ENCODE measurements at places on chromosomes 1 and 21.

DNA sequence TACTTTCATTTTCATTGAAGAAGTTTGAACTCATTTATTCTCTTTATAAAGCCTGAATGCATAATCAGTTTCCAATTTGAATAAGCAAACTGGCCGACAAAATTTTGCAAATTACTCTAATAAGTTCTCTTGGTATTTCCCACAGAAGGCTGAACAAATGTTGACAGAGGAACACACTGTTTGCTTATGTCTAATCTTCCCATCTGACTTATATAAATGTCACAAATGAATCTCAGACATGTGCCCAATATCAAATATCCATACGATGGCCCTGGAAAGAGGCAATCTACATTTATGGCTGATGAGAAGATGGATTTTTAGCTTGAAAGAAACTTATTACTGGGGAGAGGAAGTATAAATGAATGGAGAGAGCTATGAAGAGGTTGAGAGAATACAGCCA, 380.6 kb upstream of the ZRANB2 start:
- no peaks in the 10 kb centered on the region for H3K27me3 ChIP-seq
- H3K4me1 ChIP-seq: no peaks in the 10 kb centered on the region
- H3K27ac ChIP-seq: no peak overlapping the region
- no peak overlapping the region for H3K4me3 ChIP-seq
- H3K36me3 ChIP-seq: no peaks in the 10 kb centered on the region

DNA sequence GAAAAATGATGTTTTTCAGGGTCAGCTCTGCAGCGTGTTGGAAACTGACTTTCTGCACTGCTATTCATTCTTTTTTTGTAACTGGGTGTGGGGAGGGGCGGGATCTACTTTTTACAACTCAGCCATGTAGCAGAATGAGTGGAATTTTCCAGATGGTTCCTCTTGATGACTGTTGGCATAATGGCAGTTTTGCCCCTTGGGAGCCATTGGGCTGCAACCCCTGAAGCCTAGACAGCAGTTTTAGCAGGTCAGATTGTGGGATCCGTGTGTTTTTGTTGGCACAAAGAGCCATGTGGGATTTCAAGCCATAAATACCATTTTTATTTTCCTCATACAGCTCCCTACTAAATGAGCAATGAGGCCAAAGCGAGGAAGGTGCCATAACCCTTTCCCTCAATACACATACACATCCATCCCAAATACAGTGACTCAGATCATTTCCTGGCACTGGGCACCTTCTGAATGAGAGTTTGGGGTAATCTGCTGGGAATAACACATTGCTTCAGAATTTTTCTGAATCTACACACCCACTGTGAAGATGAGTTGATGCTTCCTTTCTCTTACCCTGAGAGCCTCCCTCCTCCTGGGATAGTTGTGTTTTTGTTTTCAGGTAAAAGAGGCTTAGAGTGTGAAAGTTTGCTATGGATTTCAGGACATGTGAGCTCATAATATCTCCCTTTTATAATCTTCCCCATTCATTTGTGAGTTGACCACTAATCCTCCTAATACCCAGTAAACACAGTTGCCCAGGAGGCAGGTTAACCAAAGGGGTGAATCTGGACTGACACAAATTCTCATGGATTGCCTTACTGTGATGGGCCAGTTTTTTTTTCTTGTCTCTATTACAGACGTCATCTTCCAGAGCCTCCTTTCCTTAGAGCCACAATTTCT, 13.1 kb downstream of the S100A10 start:
- no peak overlapping the region for H3K27ac ChIP-seq
- no peak for DNase-seq
- H3K4me1 ChIP-seq: peaks cover 23% of the 10 kb centered on the region
- no peak overlapping the region for H3K4me3 ChIP-seq

DNA sequence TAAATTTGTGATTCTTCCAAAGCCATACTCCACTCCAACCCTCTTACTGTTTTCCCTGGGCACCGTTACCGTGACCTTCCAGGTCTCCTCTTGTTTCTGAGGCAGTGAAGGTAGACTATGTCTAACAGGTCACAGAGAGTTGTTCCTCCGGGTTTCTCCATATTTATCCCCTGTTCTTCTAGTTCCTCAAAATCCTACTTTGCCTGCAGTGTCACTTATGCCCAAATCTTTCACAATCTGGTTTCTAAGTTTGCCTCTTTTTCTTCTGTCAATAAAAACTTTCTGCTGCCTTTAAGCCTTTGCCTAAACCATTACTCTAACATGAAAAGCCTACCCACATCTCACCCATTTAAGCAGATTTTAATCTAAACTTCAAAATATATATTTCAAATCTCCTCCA, 87.7 kb downstream of the C4BPA start:
- H3K4me3 ChIP-seq: no peak overlapping the region

DNA sequence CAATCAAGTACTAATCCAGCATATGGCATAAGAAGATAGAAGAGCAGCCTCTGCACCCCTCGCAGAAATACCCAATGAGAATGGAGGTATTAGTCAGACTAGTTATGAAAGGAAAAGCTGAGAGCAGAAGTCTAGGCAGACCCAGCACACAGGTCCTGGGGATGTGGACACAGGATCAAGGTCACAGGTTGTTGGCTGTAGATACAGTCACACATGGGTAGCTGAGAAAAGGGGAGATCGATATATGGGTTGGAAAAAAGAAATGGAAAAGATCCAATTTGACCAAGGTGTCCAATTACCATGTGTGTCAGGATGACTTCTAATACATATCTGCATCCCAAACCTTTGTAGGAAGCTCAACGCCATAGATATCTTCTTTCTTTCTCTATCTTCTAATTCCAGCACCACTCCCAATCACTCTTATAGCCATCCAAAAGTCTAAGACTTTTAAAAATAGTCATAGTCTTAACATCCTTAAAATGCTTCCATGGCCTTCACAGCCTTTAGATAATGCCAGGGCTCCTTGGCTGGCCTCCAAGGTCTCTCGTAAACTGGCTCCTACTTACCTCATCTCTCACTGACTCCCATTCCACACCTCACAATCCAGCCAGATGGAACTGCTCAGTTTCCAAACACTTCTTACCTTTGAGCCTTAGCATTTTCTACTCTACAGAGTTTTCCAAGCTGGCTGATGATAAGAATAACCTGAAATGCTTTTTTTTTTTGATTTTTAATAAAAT, 8.3 kb upstream of the ZC3H11B start:
- no peaks in the 10 kb centered on the region for H3K27me3 ChIP-seq
- no peak for DNase-seq
- H3K27ac ChIP-seq: no peak overlapping the region

DNA sequence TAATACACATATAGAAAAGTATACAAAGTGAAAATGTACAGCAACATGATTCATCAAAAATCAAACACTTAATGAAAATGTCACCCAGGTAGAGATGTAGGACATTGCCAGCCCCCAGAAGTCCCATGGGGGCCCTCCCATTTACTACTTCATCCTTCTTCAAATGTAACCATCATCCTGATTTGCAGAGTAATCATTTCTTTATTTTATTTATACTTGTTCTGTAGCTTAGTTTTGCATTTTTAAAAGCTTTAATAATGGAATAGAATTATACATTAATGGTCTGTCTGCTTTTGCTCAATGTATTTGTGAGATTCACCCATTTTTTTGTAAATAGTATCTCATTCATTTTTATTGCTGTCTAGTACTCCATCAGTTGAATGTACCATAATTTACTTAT, 96.8 kb upstream of the CD55 start:
- H3K36me3 ChIP-seq: no peaks in the 10 kb centered on the region
- H3K27ac ChIP-seq: no peak overlapping the region
- H3K27me3 ChIP-seq: no peaks in the 10 kb centered on the region
- H3K4me3 ChIP-seq: no peak overlapping the region
- DNase-seq: no peak

DNA sequence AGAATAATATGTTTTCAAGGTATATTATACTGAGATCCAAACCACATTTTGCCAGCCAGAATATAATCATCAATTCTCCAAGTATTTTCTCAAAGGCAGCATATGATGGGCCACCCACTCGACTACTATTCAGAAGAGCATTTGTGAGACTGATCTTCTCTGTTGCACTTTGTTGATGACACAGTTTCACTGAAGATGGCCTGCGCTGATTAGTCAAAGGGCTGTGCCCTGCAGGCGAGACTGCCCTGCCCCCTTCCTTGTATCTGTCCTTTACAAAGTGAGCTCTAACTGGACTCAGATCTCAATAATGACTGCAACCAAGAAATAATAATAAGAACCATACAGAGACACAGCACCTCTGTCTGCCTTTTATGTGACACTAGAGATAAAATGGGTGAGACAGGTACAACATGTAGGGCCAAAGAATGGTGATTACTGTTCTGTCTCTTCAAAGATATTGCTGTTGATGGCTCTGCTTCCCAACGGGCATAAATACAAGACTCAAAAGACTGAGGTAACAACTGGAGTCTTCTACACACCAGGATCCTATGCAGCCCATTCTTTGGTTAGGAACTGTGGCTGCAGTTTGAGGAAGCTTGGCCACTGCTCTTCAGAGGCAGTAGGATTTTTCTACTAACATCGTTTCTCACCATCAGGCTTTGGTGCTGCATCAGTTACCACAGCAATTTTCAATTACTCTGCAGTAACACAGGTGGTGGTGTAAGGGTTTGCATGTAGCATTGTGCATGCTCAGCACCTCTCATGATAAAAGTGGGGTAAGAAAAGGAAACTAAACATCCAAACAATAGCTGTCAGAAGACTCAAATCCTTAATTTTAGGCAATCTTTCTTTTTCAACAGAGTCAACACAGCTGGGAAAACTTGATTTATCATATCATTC, 481.1 kb downstream of the PTBP2 start:
- no peak overlapping the region for H3K4me3 ChIP-seq
- no peaks in the 10 kb centered on the region for H3K4me1 ChIP-seq
- no peaks in the 10 kb centered on the region for H3K27me3 ChIP-seq
- H3K36me3 ChIP-seq: no peaks in the 10 kb centered on the region
- no peak overlapping the region for H3K27ac ChIP-seq

- H3K4me3 ChIP-seq: no peak overlapping the region
- H3K27ac ChIP-seq: no peak overlapping the region
- peaks cover 61% of the 10 kb centered on the region for H3K27me3 ChIP-seq
- DNase-seq: no peak
- no peaks in the 10 kb centered on the region for H3K36me3 ChIP-seq
Measured at GRCh38 chr1:201077736-201078135, 34.5 kb downstream of the CACNA1S start.

- no peak overlapping the region for H3K4me3 ChIP-seq
- peaks cover 38% of the 10 kb centered on the region for H3K4me1 ChIP-seq
- no peaks in the 10 kb centered on the region for H3K27me3 ChIP-seq
- H3K27ac ChIP-seq: no peak overlapping the region
Measured at GRCh38 chr1:230210326-230210980, 143.4 kb downstream of the GALNT2 start.

Data from K562 (cell line).